Activated CD4-positive, alpha-beta T cell treated with anti-CD3 and anti-CD28 coated beads for 36 hours (primary cell): ENCODE measurements at places on chromosomes 16 and 17. TPM values are rescaled to one million over a fixed set of nuclear protein-coding genes. Genes with fewer than 3 reads are reported as not detected.

GRCh38 chr16:2364638-2365210 lies 24.2 kb upstream of the ABCA3 start:
- H3K27me3 ChIP-seq = peaks cover 29% of the 10 kb centered on the region
- H3K27ac ChIP-seq = no peak overlapping the region
- H3K4me3 ChIP-seq = no peak overlapping the region
- H3K36me3 ChIP-seq = no peaks in the 10 kb centered on the region
- no peaks in the 10 kb centered on the region for H3K4me1 ChIP-seq

PROCA1 gene
- 4.0 TPM for total RNA-seq

- no peak overlapping the region for H3K4me3 ChIP-seq
- peaks cover 25% of the 10 kb centered on the region for H3K27me3 ChIP-seq
- no peak overlapping the region for H3K27ac ChIP-seq
- no peaks in the 10 kb centered on the region for H3K36me3 ChIP-seq
- no peak for DNase-seq
Measured at GRCh38 chr17:44914698-44915271, 515 bp downstream of the GFAP start.

GRCh38 chr17:56847106-56847505 lies 13.2 kb downstream of the DGKE start:
- no peaks in the 10 kb centered on the region for H3K27me3 ChIP-seq
- peaks cover 33% of the 10 kb centered on the region for H3K36me3 ChIP-seq
- no peak for DNase-seq
- H3K4me1 ChIP-seq = no peaks in the 10 kb centered on the region
- no peak overlapping the region for H3K4me3 ChIP-seq

RAMP2 gene
- not detected for total RNA-seq

GRCh38 chr16:68179196-68179795 lies 56.6 kb downstream of the ESRP2 start:
- no peak for DNase-seq
- peaks cover 12% of the 10 kb centered on the region for H3K4me1 ChIP-seq
- H3K27me3 ChIP-seq = no peaks in the 10 kb centered on the region

KRTAP4-6 gene
- not detected for total RNA-seq

GRCh38 chr16:79395591-79395990 lies 204.9 kb downstream of the MAF start:
- no peak overlapping the region for H3K4me3 ChIP-seq
- H3K27me3 ChIP-seq = peaks cover 3% of the 10 kb centered on the region
- DNase-seq = no peak
- H3K36me3 ChIP-seq = no peaks in the 10 kb centered on the region

KIAA0513 gene
- 9.6 TPM for total RNA-seq

DNA sequence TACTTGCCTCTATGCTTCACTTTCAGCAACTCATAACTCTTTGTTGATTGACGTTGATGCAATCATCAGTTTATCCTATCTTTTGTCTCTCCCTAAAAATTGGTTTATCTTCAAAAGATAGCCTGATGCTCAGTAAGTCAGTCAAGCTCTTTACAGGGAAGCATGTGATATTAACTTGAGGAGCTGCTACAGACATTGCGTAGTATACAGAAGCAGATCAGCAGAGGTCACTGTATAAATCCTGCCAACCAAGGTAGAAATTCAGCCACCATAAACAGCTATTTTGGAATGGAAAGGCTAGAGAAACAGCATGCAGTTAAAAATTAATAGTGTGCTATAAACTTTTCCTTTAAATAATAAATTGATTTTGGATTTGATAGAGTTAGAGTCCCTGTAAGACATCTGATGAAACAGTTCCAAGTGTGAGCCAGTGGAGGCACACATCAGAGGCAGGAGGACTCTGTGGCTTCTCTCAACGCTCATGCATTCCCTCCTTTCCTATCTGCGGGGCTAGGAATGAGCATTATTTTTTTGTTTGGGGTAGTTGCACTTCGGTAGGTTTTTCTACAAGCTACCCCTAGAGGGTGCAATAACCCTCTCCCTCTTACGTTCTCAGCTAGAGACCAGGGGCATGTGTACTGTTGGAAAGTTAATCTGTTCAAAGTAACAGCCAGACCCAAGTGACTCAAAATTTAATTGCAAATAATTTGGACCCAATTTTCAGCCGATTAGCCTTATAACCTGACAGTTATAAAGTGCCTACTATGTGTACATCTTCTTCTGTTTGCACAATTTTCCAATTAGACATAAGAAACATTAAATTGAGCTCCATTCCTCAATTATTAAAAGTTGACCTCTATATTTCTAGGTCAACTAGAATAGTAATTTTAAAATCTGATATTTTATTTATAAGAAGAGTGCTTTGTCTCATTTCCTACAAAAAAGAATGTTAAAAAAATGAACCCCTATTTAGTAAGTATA lies 647.7 kb upstream of the SOX9 start:
- no peak for DNase-seq
- no peaks in the 10 kb centered on the region for H3K36me3 ChIP-seq
- H3K4me1 ChIP-seq = no peaks in the 10 kb centered on the region
- H3K4me3 ChIP-seq = no peak overlapping the region

DNA sequence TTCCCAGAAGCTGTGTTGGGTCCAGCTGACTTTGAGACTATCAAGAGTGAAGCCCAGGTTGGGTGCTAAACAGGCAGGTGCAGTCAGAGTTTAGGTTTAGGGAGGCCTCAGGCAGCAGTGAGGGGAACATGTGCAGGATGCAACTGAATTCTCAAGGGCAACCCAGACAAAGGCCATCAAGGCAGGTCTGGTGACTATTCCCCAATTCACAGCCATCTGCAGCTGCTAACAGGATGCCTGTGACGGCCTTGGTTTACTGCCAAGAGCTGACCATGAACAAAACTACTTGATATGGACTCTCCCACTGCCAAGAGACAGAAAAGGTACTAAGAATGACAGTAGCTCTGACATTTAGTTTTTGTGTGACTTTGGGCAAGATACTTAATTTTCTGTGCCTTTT lies 45.2 kb upstream of the BCAR1 start:
- H3K27me3 ChIP-seq = no peaks in the 10 kb centered on the region
- no peak for DNase-seq
- peaks cover 52% of the 10 kb centered on the region for H3K36me3 ChIP-seq
- H3K4me3 ChIP-seq = no peak overlapping the region
- no peaks in the 10 kb centered on the region for H3K4me1 ChIP-seq

PYDC1 gene
- not detected for total RNA-seq

- peaks cover 51% of the 10 kb centered on the region for H3K36me3 ChIP-seq
- no peaks in the 10 kb centered on the region for H3K4me1 ChIP-seq
- H3K27ac ChIP-seq = no peak overlapping the region
- no peaks in the 10 kb centered on the region for H3K27me3 ChIP-seq
- DNase-seq = peak; percentile 61
Measured at GRCh38 chr17:37570527-37571093, 38.6 kb downstream of the SYNRG start.

NPW gene
- 2.8 TPM for total RNA-seq

DNA sequence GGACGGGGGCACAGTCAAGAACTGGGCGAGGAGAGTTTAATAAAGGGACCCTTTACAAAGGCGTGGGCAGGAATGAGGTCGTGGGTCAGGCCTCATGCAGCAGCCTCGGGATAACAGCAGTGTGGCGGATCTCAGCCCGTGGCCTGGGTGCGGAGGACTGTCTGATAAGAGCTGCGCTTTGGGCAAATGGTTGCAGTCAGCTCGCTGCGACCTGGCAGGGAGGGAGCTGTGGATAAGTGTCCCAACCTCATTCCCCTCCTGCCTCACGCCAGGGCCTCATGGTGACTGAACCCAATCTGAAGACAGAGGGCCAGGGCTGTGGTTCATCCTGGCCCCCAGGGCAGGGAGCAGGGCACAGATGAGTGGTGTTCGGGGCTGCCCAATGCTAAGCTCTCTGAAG lies 13.6 kb downstream of the SMTNL2 start:
- DNase-seq = no peak
- H3K27me3 ChIP-seq = no peaks in the 10 kb centered on the region
- H3K27ac ChIP-seq = no peak overlapping the region
- no peaks in the 10 kb centered on the region for H3K36me3 ChIP-seq

DNA sequence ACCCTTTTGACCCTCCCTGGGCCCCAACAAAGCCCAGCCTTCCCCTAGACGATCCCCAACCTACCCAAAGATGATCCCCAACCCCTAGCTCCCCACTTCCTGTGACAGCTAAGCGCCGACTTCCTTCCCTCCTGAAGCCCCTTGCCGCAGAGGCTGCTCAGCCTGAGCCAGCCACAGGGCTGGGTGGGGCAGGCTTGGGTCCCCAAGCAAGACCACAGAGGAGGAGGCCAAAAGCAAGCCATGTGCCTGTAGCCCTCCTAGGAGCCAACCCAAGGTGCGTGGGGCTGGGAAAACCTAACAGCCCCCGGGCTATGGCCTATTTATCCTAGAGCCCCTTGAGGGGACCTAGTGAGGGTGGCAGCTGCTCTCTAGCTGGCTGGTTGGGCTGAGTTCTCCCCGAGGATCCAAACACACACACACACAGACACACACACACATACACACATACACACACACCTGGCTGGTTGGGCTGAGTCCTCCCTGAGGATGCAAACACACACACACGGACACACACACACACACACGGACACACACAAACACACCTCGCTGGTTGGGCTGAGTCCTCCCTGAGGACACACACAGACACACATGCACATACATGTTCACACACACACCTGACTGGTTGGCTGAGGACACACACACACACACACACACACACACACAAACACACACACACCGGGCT lies 4.8 kb downstream of the ARRB2 start:
- peak overlapping the region; percentile 65 for H3K4me3 ChIP-seq
- H3K27ac ChIP-seq = peak overlapping the region; percentile 92
- no peaks in the 10 kb centered on the region for H3K27me3 ChIP-seq
- peaks cover 36% of the 10 kb centered on the region for H3K36me3 ChIP-seq

FBXW10B gene
- total RNA-seq = 0.83 TPM

TAOK1 gene
- 29.9 TPM for total RNA-seq

SMIM5 gene
- total RNA-seq = 0.12 TPM

- peak overlapping the region; percentile 43 for H3K27ac ChIP-seq
- H3K27me3 ChIP-seq = peaks cover 3% of the 10 kb centered on the region
- no peak overlapping the region for H3K4me3 ChIP-seq
- peaks cover 11% of the 10 kb centered on the region for H3K36me3 ChIP-seq
Measured at GRCh38 chr16:89027281-89027680, 50.3 kb upstream of the CBFA2T3 start.

- no peak for DNase-seq
- peaks cover 17% of the 10 kb centered on the region for H3K36me3 ChIP-seq
- H3K27ac ChIP-seq = no peak overlapping the region
Measured at GRCh38 chr16:4701791-4702465, 8.6 kb downstream of the NUDT16L1 start.

DNA sequence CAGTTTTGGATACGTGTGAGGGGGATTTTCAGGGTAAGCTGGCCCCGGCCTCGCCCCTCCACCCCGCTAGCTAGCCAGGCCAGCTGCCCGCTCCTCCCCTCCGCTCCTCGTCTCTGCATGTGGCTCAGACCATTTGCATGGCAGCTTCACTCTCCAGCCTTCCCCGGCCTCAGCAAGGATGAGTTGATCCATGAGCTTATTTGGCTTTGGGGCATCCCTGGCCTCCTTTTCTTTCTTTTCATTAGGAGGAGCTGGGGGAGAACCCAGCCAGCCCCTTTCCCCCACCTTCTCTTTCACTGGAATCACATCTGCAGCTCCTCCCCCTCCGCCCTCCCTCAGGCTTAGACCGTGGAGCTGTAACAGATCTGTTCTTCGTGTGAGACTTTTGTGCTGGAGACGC lies 30.7 kb downstream of the ELAC2 start:
- peaks cover 3% of the 10 kb centered on the region for H3K27me3 ChIP-seq
- peaks cover 31% of the 10 kb centered on the region for H3K36me3 ChIP-seq
- H3K4me1 ChIP-seq = no peaks in the 10 kb centered on the region
- H3K4me3 ChIP-seq = no peak overlapping the region

KRTAP4-3 gene
- not detected for total RNA-seq
